ENCODE measurements at places on chromosomes 1 and 21.

DNA sequence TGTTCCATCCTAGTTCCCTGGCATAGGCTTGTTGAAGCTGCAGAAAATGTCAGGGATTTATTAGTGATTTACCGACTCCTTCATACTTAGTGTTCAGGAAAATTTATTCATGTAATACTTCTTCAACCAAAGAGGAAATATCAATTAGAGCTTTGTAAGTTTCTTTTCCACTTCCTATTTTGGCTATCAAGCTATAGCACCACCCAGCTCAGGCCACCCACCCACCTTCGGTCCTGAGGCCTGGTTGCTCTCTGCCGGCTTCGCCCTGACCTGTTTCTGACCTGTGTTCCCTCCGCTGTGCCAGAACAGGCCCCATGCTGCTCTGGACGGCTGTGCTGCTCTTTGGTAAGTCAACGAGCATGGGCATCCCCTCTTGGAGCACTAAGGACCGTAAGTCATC, at the start of gene FCRL6:
Gene FCRL6 (plus strand): TSS at position 250 of the 400 bp plus-strand sequence. CDS start 65 bp downstream, at position 315.
- peaks cover 34% of the 10 kb centered on the region for H3K4me1 ChIP-seq
- H3K27me3 ChIP-seq = peaks cover 48% of the 10 kb centered on the region
- DNase-seq = no peak
- H3K27ac ChIP-seq = no peak within 1 kb of the TSS

- no peaks in the 10 kb centered on the region for H3K36me3 ChIP-seq
- no peak for DNase-seq
- no peak overlapping the region for H3K27ac ChIP-seq
- no peak overlapping the region for H3K4me3 ChIP-seq
- H3K4me1 ChIP-seq = no peaks in the 10 kb centered on the region
Measured at GRCh38 chr1:241143765-241144442, 213.1 kb downstream of the RGS7 start.

DNA sequence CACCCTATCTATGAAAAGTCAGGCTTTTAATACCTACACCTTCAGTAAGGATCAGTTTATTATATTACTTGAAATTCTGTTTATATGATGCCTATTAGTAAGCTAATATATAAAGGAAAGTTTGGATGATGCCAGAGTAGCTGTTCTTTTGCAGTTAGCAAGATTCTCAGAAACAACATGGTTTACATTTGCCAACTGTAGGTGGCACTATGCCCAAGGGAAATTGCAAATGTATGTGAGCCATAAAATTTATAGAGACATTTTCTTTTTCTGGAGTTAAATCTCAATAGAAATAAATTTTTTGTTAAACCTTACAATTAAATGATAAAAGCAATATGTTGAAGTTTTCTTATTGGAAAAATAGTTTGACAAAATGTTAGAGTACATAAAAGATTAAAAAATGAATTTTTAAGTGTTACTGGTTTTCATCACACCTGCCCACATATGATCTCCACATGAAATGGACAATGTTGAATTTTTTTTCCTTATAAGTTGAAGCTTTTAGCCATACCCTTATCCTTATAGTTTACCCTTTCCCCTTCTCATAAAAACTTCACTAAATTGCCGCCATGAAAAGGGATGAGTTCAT, 32.1 kb upstream of the EPHX4 start:
- peaks cover 9% of the 10 kb centered on the region for H3K27me3 ChIP-seq
- DNase-seq = peak; percentile 49
- no peaks in the 10 kb centered on the region for H3K4me1 ChIP-seq
- no peak overlapping the region for H3K27ac ChIP-seq

- peaks cover 2% of the 10 kb centered on the region for H3K4me1 ChIP-seq
- H3K36me3 ChIP-seq = no peaks in the 10 kb centered on the region
- DNase-seq = no peak
- peaks cover 8% of the 10 kb centered on the region for H3K27me3 ChIP-seq
- H3K27ac ChIP-seq = no peak overlapping the region
- H3K4me3 ChIP-seq = no peak overlapping the region
Measured at GRCh38 chr1:24735509-24736375, 9.5 kb upstream of the CLIC4 start.

- peak; percentile 29 for DNase-seq
- peaks cover 9% of the 10 kb centered on the region for H3K4me1 ChIP-seq
- no peaks in the 10 kb centered on the region for H3K27me3 ChIP-seq
- H3K4me3 ChIP-seq = no peak overlapping the region
Measured at GRCh38 chr1:111719674-111720132, 19.5 kb downstream of the INKA2 start.
